SJSA1 (cell line): ENCODE measurements at places on chromosomes 5 and 9. TPM values are rescaled to one million over a fixed set of nuclear protein-coding genes. Genes with fewer than 3 reads are reported as not detected.
A peak's percentile ranks its signal among the peaks of the same experiment; 100 is the strongest.

GRCh38 chr9:20379804-20380225 is 242.5 kb downstream of the MLLT3 start:
- no peak for DNase-seq
- H3K27ac ChIP-seq, result no peak overlapping the region
- H3K36me3 ChIP-seq, result no peaks in the 10 kb centered on the region
- H3K27me3 ChIP-seq, result no peaks in the 10 kb centered on the region
- no peak overlapping the region for H3K4me3 ChIP-seq

ELOVL7 gene
- 0.05 TPM in 1 of 2 replicates, not detected in the other for total RNA-seq

PCDHB6 gene
- 0.29 and 0.50 TPM in 2 replicates for total RNA-seq

DNA sequence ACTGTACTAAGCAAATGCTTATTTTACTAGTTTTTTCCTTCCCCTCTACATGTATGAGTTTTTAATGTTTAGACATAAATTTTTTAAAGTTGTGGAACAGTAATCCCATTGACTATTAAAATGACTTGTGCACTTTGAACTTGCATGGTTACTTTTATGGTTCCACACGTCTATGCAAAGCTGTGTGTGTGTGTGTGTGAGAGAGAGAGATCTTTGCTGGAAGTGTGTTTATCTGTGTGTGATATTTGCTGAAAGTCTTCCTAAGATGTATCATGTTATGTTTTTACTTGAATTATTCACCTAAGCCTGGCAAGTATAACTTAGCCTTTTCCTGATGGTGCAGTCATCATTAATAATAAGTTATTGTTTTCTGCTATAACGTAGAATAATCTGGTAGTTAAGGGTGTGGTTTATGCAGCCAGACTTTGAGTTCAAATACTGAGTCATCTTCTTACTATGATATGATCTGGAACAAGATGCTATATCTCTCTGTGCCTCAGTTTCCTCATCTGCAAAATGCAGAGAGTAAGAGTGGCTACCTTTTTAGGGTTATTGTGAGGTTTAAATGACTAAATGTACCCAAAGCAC is 138.6 kb downstream of the SMARCA2 start:
- H3K27ac ChIP-seq, result no peak overlapping the region
- no peaks in the 10 kb centered on the region for H3K36me3 ChIP-seq
- DNase-seq, result no peak
- H3K4me1 ChIP-seq, result peaks cover 7% of the 10 kb centered on the region; the same call in 1 of the 2 replicates
- no peaks in the 10 kb centered on the region for H3K27me3 ChIP-seq

DNA sequence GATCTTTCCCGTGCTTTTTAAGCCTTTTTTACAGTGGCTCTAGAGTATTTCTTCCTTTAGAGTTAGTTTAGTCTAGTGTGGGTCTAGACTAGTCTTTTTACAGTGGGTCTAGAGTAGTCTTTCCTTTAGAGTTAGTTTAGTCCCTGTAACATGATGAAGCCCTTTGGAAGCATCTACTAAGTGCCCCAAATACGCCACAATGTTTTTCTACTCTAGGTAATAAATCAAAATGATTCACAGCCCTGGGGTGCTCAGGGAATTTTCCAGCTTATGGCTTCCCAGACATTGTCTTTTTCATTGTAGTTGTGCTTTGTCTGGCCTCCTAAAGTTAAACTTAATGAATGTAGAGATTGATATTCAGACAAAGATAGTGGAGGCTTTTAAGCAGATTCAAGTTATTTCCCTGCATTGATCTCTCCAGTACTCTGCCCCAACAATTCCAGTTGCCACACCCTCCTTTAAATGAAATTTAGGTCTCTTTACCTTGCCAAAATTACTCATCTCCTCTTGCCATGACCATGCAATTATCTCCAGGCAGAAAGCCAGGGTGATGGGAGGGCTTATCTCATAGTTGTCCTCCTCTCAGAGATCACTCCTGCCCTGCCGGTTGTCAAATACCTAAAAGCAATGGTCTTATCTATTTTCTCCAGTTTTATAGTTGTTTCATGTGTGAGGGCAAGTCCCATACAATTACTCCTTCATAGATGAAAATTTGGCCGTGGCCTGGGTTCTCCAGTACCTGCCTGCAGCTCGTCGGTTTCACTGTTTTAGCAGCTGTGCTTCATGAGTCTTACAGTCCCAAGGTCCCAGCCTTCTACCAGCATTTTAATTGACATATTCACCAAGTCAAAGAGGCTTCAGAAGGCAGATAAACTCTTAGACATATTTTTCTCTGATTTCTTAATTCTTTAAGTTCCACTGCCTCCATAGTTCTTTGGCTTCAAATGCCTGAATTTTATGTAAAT is 794.0 kb upstream of the COX7C start:
- H3K27me3 ChIP-seq, result no peaks in the 10 kb centered on the region
- no peaks in the 10 kb centered on the region for H3K36me3 ChIP-seq
- no peak overlapping the region for H3K27ac ChIP-seq
- H3K4me3 ChIP-seq, result no peak overlapping the region
- DNase-seq, result no peak

DNA sequence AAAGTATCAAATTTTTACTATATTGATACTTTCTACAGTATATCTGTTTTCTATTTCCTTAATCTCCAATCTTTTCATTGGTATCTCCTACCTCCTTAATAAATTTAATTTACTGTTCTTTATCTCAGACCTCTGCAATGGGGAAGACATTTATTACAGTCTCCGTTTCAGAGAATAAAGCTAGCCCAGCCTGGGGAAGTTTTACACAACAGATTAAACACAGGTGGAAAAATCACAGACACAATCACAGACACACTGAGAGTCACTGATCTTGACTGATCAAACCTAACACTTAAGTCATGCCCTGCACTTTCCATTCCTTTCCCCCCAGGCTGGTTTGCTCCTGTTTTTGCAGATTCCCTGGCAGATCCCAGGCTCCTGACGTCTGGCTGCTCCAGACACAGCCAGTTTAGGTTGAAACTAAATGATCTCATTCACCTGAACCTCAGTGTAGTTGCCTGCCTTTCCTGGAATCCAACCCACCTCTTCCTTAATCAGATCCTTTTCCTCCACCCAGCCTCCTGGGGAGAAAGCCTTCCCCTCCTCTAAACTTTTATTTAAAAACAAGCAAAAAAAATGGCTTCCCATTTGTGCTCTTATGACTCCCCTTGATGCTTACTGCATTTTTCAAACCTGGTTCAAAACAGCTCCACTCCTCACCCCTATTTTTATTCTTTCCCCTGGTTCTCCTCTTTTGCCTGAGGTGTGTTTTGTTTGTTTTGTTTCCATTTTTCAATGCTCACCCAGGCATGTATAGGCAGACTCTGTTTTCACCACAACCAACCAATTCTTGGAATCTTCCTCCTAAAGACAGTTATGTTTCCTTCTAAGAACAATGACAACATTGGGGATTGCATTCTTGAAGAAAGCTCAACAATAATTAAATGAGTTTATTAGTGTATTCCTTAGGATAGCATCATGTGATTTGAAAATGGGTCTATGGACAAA is 29.5 kb upstream of the OSMR start:
- H3K36me3 ChIP-seq, result peaks cover 9% of the 10 kb centered on the region; the same call in 1 of the 2 replicates
- H3K4me1 ChIP-seq, result no peaks in the 10 kb centered on the region
- H3K27ac ChIP-seq, result no peak overlapping the region
- DNase-seq, result no peak
- H3K4me3 ChIP-seq, result no peak overlapping the region

LRRC14B gene
- not detected in 2 replicates for total RNA-seq

AIF1L gene
- 0.19 and 0.61 TPM in 2 replicates for total RNA-seq

- H3K4me1 ChIP-seq, result peaks cover 13% of the 10 kb centered on the region
- no peak overlapping the region for H3K4me3 ChIP-seq
- no peaks in the 10 kb centered on the region for H3K27me3 ChIP-seq
- peak; percentile 0 for DNase-seq
These were observed 172.3 kb upstream of the CDH6 start for GRCh38 chr5:31021181-31021624.

- no peak overlapping the region for H3K27ac ChIP-seq
- H3K4me1 ChIP-seq, result peaks cover 4% of the 10 kb centered on the region; the same call in 1 of the 2 replicates
- H3K36me3 ChIP-seq, result peaks cover 3% of the 10 kb centered on the region
- H3K4me3 ChIP-seq, result no peak overlapping the region
- H3K27me3 ChIP-seq, result no peaks in the 10 kb centered on the region
These were observed 4.4 kb upstream of the SLC25A51 start for GRCh38 chr9:37908283-37908682.

WDR38 gene
- not detected in 2 replicates for total RNA-seq

- H3K4me3 ChIP-seq, result no peak overlapping the region
- no peak overlapping the region for H3K27ac ChIP-seq
- H3K36me3 ChIP-seq, result no peaks in the 10 kb centered on the region
- no peak for DNase-seq
- no peaks in the 10 kb centered on the region for H3K4me1 ChIP-seq
- H3K27me3 ChIP-seq, result no peaks in the 10 kb centered on the region
These were observed 104.1 kb downstream of the GAS1 start for GRCh38 chr9:86843206-86843605.

CHMP5 gene
- 60.5 and 65.9 TPM in 2 replicates for total RNA-seq

DNA sequence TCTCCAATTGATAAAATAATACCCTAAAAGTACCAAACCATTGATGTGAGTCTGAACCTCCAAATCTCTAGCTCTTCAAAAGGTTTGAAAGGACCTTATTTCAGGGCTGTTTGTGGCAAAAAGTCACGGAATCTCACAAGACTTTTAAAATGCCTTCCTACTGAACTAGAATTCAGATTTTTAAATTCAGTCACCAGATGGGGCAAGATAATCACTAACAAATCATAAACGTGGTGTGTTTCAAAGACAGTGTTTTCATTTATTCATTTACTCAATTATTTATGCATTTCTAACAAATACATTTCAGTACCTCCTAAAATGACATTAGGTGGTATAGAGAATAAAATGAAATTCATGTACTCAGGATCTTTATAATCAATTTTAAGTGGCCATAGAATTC is 68.2 kb upstream of the SMC2 start:
- no peak overlapping the region for H3K4me3 ChIP-seq
- H3K27ac ChIP-seq, result no peak overlapping the region
- no peak for DNase-seq
- H3K4me1 ChIP-seq, result no peaks in the 10 kb centered on the region
- H3K27me3 ChIP-seq, result no peaks in the 10 kb centered on the region
- no peaks in the 10 kb centered on the region for H3K36me3 ChIP-seq

TGFBR1 gene
- total RNA-seq, result 29.3 and 36.0 TPM in 2 replicates

DNA sequence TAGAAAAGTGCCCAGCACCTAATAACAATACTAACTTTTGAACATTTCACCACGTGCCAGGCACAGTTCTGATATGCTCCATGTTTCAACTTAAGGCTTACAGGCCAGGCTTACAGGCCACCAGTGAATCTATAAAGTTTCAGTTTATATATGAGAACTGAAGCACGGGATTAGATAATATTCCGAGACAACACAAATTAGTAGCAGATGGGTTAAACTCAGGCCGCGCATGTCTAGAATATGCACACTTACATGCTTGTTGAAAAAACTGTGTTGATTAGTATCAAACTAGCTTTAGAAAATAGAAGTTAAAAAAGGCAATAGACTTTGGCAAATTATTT is 587.9 kb downstream of the MTRR start:
- H3K36me3 ChIP-seq, result peaks cover 7% of the 10 kb centered on the region; the same call in 1 of the 2 replicates
- H3K27me3 ChIP-seq, result no peaks in the 10 kb centered on the region

CDKN2B-AS1 gene
- total RNA-seq, result 2.6 and 7.5 TPM in 2 replicates

DNA sequence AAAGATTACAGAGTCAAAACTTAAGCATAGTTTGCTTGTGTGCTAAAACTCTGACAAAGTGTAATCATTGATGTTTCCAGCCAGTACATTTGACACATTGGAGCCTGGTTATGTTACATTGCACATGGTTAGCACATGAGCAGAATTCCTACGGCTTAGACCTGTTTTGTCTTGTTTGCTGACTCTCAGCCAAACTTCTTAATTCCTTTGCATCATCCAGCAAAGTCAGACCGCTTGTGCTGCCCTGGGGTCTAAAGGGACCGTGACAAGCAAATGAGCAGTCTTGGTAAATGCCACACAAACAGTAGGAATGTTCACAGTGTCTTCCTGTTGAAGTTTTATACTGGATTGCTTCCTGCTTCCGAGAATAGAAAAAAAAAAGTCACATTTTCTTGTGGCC is 72.0 kb upstream of the ENTREP1 start:
- no peak overlapping the region for H3K27ac ChIP-seq
- no peaks in the 10 kb centered on the region for H3K27me3 ChIP-seq
- peaks cover 19% of the 10 kb centered on the region for H3K36me3 ChIP-seq
- DNase-seq, result no peak
- peaks cover 14% of the 10 kb centered on the region for H3K4me1 ChIP-seq

GRCh38 chr9:131276094-131276888 is at the start of gene FAM78A:
Gene FAM78A (minus strand): TSS chr9:131276510. CDS start chr9:131276179, 331 bp downstream.
- no peaks in the 10 kb centered on the region for H3K36me3 ChIP-seq
- DNase-seq, result no peak
- H3K27me3 ChIP-seq, result peaks cover 40% of the 10 kb centered on the region
- no peak within 1 kb of the TSS for H3K27ac ChIP-seq
- peak within 1 kb of the TSS; percentile 40 for H3K4me3 ChIP-seq

CAPSL gene
- 0.47 TPM in 1 of 2 replicates, not detected in the other for total RNA-seq

PRSS3 gene
- not detected in 2 replicates for total RNA-seq

- H3K27me3 ChIP-seq, result no peaks in the 10 kb centered on the region
- no peak overlapping the region for H3K27ac ChIP-seq
- H3K36me3 ChIP-seq, result no peaks in the 10 kb centered on the region
- DNase-seq, result no peak
- no peaks in the 10 kb centered on the region for H3K4me1 ChIP-seq
These were observed 51.9 kb upstream of the JAK2 start for GRCh38 chr9:4933177-4933576.

GRCh38 chr9:18703151-18703900 is 229.4 kb downstream of the ADAMTSL1 start:
- no peaks in the 10 kb centered on the region for H3K27me3 ChIP-seq
- no peaks in the 10 kb centered on the region for H3K4me1 ChIP-seq
- no peak for DNase-seq
- H3K27ac ChIP-seq, result no peak overlapping the region
- no peak overlapping the region for H3K4me3 ChIP-seq
- H3K36me3 ChIP-seq, result no peaks in the 10 kb centered on the region

BTNL3 gene
- not detected in 2 replicates for total RNA-seq

GRCh38 chr9:16214677-16215352 is 655.7 kb downstream of the BNC2 start:
- H3K36me3 ChIP-seq, result no peaks in the 10 kb centered on the region
- no peak for DNase-seq
- H3K4me3 ChIP-seq, result no peak overlapping the region
- no peaks in the 10 kb centered on the region for H3K4me1 ChIP-seq
- no peaks in the 10 kb centered on the region for H3K27me3 ChIP-seq
- H3K27ac ChIP-seq, result no peak overlapping the region

DNA sequence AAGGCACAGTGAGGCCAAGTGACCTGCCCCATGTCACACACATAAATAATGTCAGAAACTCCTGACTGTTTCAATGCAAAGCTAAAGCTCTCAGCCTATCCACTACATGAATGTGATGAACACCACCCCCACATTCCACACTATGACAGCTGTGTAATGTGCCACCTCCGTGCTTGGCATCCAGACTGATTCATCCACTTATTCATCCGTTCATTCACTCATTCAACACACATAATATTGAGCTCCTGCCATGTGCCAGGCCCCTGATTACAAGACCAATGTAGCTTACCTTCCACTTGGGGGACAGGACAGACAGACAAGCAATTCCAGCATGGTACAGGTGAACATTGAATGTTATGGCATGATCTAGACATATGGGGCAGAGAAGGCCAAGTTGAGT is 46.2 kb upstream of the FABP6 start:
- no peaks in the 10 kb centered on the region for H3K36me3 ChIP-seq
- no peak overlapping the region for H3K4me3 ChIP-seq
- H3K27ac ChIP-seq, result no peak overlapping the region
- no peaks in the 10 kb centered on the region for H3K27me3 ChIP-seq
- H3K4me1 ChIP-seq, result peaks cover 4% of the 10 kb centered on the region
- no peak for DNase-seq

IL31RA gene
- total RNA-seq, result 6.8 and 8.9 TPM in 2 replicates

- no peaks in the 10 kb centered on the region for H3K36me3 ChIP-seq
- peaks cover 11% of the 10 kb centered on the region; the same call in 1 of the 2 replicates for H3K27me3 ChIP-seq
- H3K4me1 ChIP-seq, result no peaks in the 10 kb centered on the region
- DNase-seq, result no peak
- no peak overlapping the region for H3K27ac ChIP-seq
- no peak overlapping the region for H3K4me3 ChIP-seq
These were observed 310.2 kb downstream of the CTNND2 start for GRCh38 chr5:11594021-11594420.
